T follicular helper cell (primary cell): ENCODE measurements at places on chromosomes 2 and 18.

DNA sequence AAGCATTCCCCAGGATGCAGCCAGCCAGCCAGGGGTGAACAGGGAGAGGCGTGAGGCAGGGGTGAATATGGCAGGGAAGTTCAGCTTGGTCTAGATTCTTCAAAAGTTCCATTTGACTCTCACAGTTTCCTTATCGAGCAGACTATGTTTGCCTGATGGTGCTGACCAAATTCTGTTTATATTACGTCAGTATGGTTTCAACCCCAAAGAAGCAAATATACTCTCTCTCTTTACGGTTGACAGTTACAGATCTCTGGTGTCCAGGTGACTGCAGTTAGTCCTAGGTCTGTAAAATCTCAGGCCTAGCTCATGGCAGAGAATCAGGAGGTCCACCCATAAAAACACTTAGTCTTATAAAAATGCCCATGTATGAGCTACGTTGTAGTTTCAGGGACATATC is 38.3 kb upstream of the DNMT3A start:
- no peak for DNase-seq

- no peak for DNase-seq
Measured at GRCh38 chr18:23115683-23116096, 19.6 kb upstream of the CABLES1 start.

- DNase-seq = no peak
Measured at GRCh38 chr2:200809506-200810251, 2.0 kb upstream of the BZW1 start.

GRCh38 chr18:38397094-38397493 is 831.5 kb upstream of the CELF4 start:
- DNase-seq = no peak

DNA sequence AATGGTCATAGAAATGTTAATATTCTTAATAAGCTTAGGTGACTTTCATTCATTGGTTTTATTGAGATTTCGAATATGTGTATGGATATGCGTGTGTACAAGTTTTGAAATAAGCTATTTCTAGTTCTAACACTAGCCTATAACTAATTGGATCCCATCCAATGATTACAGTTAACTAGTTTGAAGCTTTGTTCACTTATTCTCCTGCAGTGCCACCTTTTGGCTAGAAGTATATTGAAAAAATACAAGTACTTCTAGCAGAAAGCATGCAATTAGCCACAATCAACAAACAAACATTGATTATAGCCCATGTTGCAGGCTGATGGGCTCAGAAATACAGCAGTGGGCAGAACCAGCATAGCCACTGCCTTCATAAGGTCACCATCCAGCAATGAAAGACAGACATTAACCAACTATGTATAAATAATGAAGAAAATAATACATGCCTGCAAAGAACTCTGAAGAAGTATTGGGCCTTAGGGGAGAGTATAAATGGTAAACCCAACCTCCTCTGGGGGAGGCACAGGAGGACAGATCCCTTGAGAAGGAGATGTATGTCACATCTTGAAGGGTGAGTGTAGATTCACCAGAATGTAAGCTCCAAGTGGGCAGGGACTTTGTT is 5.1 kb upstream of the PIEZO2 start:
- no peak for DNase-seq

GRCh38 chr2:35870713-35871112 is 484.9 kb upstream of the CRIM1 start:
- DNase-seq = no peak

- no peak for DNase-seq
Measured at GRCh38 chr18:43534511-43534910, 257.2 kb upstream of the SYT4 start.

DNA sequence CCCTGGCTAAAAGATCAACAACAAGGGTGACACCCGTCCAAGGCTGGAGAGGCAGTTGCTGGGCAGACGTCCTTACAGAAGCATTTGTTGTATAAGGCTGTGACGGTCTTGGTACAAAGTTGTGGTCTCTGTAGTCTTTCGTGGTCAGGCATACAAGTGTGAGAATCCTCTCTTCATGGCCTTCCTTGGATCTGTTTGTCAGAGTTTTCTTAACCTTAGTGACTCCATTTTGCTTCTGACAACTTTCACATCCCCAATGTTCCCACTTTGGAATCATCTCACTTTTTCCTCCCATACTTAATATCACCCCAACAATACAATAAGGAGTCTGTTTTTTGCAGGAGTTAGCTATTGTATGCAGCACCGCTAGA is 72.7 kb upstream of the ZCCHC2 start:
- DNase-seq = no peak

- no peak for DNase-seq
Measured at GRCh38 chr2:28270456-28271152, 122.1 kb upstream of the FOSL2 start.

DNA sequence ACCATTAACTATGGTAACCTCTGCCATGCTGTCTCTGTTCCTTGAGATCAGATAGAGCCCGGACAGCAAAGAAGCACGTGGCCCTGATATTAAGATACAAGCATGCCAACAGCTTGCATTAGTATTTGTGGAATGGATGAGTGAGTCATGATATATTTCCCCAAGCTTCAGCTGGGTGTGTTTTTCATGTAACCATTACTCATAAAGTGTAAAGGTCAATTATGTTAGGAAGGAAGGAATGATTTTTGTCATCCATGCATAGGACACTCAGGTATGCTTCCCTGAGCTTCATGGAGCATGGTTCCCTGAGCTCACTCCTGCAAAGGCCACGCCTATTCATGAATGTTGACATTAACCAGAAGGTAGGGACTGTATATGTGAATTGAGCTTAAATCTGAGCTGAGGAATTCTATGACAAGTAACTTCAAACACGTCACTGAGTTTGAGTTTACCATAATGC is 74.6 kb downstream of the ARL4C start:
- no peak for DNase-seq

DNA sequence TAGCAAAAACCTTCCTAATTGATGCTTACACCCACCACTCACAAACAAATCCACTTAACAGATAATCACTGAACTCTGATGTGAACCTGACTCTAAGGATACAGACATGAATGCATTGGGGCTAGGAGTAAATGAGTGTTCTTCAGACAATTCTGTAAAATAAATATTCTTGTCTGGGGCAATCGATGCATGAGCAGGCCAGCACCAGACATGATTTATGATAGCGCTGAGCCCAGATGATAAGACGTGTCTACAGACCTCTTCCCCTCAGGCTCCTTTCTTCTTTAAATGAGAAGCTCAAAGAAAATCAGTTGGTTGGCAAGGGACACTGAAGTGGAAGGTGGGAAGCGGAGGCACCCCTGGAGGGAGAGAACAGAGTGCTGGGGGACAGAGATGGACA is 27.3 kb upstream of the BIN1 start:
- no peak for DNase-seq

DNA sequence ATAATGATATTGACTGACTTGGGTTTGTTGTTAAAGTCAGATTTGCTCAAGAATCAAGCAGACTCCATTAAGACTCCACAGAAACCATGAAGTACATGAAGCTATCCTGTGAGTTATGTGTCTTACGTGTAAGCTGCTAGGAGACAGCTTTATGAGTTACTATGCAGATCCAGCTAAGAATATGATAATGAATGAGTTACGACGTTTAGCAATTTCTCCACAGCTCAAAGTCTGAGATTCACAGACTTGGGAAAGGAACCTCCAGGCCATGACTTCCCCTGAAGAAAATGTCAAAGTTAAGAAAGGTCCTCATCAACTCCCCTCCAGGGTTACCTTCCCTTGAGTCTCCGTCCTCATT is 211.9 kb upstream of the HNRNPA3 start:
- DNase-seq = no peak

DNA sequence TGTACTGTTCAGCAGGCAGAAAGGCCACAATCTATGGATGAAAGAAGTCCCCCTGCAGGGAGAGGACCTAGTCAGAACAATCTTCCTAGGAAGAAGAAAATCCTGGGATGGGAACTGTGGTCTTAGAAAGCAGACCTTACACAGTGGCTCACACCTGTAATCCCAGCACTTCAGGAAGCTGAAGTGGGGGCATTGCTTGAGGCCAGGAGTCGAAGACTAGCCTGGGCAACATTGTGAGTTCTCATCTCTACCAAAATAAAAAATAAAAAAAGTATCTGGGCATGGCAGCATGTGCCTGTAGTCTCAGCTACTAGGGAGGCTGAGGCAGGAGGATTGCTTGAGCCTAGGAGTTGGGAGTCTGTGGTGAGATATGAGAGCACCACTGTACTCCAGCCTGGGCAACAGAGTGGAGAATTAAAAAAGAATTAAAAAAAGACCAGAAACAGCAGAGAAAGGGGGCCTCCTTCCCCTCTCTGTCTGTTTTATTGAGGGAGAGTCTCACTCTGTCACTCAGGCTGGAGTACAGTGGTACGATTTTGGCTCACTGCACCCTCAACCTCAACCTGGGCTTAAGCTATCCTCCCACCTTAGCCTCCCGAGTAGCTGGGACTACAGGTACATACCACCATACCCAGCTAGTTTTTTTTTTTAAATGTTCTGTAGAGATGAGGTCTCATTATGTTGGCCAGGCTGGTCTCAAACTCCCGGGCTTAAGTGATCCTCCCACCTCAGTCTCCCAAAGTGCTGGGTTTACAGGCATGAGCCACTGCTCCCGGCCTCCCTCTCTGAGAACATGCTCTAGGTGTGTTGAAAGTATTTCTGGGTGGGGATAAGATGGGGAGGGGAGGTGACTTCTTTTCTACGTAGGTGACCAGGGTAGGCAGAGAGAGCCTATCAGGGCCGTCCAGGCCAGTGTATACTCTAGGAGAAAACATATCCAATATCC is 7.4 kb downstream of the RHOB start:
- no peak for DNase-seq

DNA sequence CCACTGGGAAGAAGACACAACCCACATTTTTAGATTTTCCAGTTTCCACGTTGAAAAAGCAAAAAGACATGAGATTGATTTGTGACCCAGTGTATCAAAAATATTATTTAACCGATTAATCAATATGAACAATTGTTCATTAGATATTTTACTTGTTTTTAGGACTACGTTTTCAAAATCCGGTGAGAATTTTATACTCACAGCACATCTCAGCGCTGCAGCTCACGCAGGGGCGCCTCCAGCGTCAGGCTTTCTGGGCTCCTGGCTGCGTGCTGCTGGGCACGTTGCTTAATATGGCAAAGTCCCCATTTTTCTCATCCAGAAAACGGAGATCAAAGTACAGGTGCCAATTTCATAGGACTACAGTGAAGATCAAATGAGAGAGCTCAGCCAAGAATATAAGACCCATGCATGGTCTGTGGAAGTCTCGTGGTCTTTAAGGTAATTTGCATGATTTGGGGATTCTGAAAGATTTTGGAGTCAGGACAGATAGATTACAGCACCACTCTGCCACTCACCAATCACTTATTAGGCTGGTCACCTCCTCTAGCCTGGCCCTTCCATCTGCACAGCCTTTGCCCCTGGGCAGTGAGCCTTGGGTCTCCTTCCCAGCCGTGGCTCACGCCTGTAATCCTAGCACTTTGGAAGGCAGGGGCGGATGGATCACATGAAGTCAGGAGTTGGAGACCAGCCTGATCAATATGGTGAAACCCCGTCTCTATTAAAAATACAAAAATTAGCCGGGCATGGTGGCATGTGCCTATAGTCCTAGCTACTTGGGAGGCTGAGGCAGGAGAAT is 36.2 kb downstream of the PTPN18 start:
- DNase-seq = no peak

DNA sequence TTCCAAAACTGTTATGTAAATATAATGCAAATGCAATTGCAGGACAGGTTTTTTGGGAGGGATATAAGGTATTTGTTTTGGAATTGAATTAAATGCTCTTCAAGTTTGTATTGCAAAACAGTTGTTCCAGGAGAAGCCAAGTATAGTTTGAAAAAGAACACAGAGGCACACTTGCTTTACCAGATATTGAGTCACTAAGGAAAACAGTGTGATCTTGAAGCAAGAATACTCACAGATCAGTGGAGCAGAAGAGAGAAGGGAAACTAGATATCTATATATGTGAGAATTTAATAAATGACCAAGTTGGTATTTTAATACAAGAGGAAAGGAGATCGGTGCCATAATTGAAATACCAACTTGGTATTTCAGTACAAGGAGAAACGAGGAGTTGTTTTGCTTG is 178.9 kb downstream of the CAPN13 start:
- no peak for DNase-seq

DNA sequence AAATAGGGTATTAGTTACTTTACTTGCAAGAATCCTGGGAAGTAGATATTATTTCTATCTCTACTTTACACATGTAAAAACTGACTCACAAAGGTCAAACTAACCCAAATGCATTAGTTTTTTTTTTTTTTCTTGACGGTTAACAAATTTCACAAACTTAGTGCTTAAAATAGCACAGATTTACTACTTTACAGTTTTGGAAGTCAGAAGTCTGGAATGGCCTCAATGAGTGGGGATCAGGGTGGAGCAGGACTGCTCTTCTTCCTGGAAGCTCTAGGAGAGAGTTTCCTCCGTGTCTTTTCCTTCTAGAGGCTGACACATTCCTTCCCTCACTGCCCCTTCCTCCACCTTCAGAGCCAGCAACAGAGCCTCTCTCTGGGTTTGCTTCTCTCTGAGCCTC is 117.2 kb downstream of the COL6A3 start:
- no peak for DNase-seq

DNA sequence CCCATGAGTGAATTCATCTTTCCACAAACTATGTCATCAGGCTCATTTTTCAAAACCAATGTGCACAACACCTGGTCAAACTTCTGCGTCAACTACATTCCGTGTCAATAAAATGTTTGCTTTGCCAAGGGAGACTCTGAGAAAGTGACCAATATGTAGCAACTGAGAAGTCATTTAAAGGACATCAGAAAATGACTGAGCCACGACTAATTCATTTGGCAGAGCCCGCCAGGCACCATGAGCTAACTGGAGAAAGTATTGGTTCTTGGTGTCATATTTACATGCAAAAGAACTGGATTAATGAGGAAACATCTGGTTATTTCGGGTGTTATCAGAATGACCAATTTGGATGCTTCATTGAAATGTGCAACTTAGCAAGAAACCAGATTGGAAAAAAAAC is 7.2 kb downstream of the RND3 start:
- DNase-seq = no peak

GRCh38 chr18:33817096-33817495 is 239.1 kb downstream of the ASXL3 start:
- no peak for DNase-seq

DNA sequence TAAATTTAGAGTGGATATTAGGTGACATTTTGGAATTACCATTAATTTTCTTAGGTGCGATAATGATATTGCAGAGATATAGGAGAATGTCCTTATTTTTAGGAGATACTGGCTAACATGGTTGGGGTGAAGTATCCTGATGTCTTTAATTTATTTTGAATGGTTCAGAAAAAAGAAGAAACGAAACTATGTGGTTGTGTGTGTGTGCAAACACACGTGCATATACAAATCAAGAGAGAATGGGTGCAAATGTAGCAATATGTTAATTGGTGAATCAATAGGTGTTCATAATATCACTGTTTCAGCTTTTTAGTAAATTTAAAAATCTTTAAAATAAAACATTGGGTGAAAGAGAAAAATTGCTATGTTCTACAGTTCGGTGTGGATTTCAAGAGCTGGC is 140.9 kb downstream of the DIS3L2 start:
- DNase-seq = no peak
